Fibroblast of skin of right biceps (primary cell): ENCODE measurements at places on chromosomes 3 and 15.

DNA sequence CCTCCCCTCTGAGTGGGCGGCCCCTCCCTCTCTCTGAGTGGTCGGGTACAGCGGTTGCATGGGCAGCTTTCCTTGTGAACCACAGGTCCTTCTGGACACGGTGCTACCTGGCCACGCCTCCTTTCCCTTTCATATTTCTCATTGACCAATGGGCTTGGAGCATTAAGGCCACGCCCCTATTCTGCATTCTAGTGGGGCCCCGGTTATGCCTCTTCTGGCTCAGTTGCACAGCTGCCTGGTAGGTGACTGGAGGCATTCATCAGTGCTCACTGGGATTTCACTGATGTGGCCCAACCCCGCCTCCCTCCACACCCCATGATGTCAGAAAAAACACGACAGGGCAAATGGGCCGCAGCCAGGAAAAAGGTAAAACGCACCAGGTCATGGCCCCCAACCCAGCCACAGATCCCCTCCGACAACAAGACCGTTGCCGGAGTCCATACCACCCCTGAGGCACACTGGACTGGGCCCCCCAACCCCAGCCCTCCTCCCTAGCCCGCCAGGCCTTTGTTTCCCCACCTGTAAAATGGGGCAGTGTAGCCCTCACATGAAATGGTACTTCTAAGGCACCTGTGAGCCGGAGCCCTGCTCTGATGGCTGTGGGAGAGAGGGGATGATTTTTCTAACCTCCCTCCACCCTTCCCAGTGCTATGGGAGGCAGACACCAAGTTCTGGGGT, 26.3 kb downstream of the NGRN start:
- DNase-seq = peak; percentile 19

DNA sequence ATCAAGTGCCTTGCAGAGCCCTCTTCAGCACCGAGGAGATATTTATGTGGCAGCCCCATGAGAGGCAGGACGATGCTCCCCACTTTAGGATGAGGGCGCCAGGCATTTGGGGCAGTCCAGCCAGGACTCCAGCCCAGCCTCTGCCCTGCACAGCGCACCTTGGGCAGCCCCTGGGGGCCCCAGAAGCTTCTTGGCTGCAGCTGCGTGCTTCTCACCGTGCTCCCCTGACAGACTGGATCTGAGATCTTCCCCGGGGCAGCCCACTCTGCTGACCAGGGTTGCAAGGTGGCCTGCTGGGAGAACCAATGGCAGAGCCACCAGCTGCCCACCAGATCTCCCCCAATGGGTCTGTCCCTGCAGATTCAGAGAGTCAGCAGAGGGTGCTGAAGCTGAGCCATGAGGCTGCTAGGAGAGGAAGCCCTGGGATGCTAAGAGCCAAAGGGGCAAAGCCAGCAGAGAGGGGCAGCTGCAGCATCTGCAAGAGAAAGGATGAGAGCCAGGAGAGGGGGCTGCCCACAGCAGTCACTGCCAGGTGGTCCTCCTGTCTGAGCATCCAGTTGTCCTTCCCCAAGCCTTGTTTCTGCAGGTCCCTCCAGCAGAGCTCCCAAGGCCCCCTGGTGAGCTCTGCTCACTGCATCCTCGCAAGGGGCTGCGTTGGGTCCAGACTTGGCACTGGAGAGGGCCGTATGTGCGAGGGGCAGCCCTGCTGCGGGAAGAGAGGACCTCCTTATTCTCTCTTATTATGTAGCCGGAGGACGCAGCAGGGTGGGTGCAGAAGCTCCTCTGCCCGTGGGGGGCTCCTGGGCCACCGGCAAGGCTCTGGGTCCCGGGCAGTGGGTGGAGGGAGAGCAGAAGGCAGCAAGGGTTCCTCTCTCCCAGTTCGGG, 14.7 kb upstream of the KLF13 start:
- DNase-seq = no peak

DNA sequence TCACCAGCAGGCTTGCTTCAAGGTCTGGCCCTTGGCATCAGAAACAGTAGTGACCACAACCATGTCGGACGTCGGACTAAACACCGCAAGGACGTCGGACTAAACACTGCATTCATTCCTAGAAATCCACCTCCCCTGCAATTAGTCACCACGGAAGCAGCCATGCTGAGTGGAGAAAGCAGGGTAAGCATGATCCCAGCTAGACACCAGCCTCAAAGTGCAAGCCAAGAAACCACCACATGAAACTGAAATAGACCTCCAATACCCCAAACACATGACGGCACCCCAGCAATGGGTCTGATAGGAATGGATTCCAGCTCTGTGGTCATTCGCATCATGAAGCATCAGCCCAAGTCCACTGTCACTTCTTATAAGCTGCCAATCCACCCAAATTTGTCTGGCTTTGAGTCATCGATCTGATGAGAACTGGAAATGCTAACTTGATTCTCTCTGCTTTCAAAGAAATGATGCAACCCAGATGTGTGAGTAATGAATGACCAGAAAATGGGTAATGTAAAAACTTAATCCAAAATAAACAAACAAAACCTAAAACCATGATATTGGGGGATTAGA, 348.3 kb upstream of the TMCO5A start:
- peak; percentile 88 for DNase-seq

- DNase-seq = peak; percentile 93
Measured at GRCh38 chr3:120559242-120560061, 36.7 kb upstream of the NDUFB4 start.

GRCh38 chr3:171283183-171283847, 176.9 kb downstream of the TNIK start:
- DNase-seq = no peak

- no peak for DNase-seq
Measured at GRCh38 chr3:55551644-55552043, 64.5 kb upstream of the WNT5A start.

DNA sequence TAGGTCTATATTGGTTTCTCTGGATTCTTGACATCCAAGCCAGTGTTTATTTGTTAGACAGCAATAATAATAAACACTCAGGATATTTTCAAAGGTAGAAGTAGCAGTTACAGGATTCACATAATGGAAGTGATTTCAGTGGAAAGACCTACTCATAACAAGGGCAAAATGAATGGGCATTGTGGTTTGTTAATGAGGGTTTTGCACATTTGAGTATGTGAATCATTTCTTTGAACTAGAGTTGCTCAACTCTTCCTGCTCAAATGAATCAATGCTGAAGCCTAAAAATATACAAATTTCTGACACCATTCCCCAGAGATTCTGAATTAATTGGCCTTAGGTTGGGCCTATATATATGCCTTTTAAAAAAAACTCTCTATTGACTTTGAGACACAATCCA, 4.1 kb upstream of the COL6A5 start:
- peak; percentile 10 for DNase-seq
